ENCODE measurements at places on chromosomes 7 and 10.
A peak's percentile ranks its signal among the peaks of the same experiment; 100 is the strongest.

- DNase-seq, result no peak
These were observed 120.7 kb upstream of the EEPD1 start for GRCh38 chr7:36032361-36032818.

DNA sequence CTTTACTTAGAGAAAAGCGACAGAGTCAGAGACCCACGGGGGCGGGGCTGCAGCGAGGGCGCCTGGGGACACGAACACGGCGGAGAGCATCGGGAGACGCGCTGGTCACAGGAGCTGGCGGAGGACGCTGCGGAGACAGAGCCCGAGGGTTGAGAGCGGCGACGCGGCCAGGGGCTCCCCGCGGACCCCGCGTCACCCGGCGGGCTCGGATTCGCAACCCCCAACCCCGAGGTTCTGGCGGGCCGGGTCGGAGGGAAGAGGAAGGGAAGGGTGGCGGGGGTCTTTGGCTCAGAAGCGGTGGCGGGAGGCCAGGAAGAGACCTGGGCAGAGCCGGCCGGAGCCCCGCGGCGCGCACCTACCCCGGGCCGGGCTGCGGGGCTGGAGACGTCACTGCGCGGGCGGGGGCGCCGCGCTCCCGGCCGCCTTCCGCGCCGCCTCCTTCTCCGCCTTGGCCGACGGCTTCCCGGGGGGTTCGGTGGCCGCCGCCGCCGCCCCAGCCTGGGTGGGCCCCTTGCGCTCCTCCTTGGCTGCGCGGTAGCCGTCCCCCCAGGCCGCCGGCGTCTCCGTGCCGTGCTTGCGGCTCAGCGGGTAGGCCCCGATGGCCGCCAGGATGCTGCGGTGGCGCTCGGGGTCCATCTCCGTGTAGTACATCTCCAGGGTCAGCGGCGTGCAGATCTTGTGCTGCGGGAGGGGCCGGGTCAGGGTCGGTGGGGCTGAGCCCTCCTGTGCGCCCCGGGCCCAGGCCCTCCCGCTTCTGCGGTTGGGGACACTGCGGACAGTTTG lies 11.1 kb downstream of the CALY start:
- DNase-seq, result no peak

GRCh38 chr7:39733881-39734632 lies 110.7 kb downstream of the RALA start:
- DNase-seq, result peak; percentile 37

DNA sequence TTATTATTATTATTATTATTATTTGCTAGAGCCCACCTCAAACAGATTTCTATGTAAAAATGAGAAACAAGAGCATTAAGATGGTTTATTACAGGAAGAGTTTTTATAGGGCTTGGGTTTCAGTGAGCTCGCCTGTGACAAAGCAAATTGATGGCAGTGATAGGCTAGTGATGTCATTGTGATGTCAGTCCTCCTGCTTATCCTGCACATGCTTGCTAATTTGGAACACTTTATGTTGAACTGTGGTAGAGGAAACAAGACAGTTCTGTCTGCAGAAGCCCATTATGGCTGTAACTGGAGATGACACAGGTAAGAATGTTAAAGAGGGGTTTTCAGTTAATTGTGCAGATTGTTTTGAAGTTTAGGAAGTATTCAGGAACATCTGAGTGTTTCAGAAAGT lies 68.3 kb downstream of the CREM start:
- DNase-seq, result peak; percentile 30

DNA sequence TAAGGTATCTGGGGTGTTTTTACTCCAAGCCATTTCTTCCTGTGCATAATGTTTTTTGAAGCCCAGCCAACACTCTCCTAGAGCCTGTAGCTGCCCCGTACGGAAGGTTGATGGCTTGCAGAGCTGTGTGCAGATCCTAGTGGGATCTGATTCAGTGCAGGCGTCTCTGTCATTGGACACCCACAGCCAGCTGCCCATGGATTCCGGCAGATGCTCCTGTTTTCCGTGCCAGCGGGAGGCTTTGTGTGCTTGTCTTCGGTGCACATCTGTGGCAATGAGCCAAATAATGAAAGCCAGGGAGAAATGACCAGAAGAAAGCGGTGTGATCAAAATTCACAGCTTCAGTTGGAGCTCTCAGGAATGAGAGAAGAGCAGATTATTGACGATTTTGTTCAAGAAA lies 426.4 kb downstream of the TYW1 start:
- peak; percentile 72 for DNase-seq

GRCh38 chr7:122790591-122790990 lies 87.9 kb upstream of the RNF148 start:
- DNase-seq, result no peak

DNA sequence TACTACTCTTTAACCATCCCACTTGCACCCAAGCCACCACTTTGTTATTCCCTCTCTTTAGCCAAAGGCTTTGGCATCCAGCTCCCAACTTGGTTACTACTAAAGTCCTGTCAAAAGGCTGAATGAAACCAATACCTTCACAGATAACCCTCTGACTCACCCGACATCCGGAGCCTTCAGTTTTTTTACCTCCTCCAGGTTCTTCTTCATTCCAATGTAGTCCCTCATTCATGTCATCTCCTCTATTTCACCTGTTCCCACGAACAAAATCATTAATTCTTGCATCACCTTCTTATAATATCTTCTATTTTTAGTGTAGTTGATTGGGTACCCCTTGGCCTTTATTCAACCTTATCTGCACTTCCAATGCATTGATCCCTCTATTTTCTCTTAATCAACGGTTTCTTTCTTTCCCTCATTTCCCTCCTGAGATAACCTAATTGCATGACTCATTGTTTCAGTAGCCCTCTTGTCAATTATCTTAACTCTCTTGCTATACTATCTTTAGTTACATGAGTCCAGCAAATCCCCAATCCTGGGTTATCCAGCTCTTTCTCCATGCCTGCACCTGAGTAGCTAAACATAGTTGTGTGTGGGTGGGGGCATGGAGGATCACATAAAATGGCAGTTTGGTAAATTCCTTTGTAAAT lies 87.2 kb upstream of the COL1A2 start:
- DNase-seq, result no peak

GRCh38 chr10:103820101-103821062 lies 35.0 kb downstream of the SH3PXD2A start:
- peak; percentile 21 for DNase-seq

GRCh38 chr10:124993736-124994451 lies 52.0 kb downstream of the ZRANB1 start:
- DNase-seq, result no peak

- no peak for DNase-seq
These were observed 133.6 kb downstream of the NPY start for GRCh38 chr7:24417526-24418120.

DNA sequence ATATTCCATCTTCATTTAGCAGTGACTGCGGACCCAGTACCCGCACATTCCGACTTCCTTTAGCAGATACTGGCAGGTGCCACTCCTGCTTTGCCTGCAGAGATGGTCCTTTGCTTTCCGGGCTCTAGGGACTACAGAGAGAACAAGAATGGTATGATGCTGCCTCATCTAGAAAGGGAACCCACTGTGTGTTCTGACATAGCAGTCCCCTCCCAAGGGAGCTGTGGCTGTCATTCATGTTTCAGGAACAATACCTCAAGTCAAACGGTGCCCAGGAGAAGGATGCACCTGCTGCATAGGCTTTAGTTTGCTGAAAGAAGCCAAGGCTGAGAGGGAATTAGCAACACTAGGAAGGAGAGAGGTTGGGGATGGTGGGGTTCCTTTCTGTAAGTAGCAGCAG lies 15.9 kb upstream of the TMEM72 start:
- DNase-seq, result no peak

DNA sequence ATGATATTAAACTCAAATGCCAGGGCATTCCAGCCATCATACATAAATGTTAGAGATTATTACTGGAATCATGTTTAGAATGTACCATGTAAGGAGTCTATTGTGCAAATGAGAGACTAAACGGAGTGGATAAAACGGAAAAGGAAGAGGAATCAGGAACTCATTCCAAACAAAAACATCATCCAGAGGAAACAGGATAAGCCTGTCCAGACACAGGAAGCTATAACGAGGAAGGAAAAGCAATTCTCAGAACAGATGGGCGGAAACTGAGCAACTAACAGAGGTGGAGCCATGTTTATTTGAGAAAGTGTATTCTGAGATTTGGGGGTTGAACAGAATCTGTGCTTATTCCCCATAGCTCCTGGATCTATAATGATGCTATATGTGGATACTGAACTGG lies 52.3 kb upstream of the TRIM24 start:
- DNase-seq, result no peak

- no peak for DNase-seq
These were observed 8.0 kb upstream of the ZCCHC24 start for GRCh38 chr10:79453392-79453791.

DNA sequence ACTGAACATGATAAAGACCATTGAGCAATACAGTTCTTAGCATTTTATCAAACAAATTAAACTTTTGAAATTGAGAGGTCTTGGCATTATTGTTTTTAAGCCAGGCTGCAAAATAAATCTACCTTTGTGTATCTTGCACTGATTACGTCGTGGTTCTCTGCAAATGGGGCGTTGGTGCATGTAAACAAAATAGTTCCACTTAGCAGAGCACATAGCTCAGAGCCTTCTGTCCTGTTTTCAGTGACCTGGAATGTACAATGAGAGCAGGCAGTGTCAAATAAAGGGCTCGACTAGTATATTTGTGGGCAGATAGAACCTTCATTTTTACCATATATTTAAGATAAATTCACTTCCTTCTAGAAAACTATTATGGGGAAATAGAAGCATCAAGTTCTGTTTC lies 333.9 kb upstream of the SMIM30 start:
- no peak for DNase-seq

DNA sequence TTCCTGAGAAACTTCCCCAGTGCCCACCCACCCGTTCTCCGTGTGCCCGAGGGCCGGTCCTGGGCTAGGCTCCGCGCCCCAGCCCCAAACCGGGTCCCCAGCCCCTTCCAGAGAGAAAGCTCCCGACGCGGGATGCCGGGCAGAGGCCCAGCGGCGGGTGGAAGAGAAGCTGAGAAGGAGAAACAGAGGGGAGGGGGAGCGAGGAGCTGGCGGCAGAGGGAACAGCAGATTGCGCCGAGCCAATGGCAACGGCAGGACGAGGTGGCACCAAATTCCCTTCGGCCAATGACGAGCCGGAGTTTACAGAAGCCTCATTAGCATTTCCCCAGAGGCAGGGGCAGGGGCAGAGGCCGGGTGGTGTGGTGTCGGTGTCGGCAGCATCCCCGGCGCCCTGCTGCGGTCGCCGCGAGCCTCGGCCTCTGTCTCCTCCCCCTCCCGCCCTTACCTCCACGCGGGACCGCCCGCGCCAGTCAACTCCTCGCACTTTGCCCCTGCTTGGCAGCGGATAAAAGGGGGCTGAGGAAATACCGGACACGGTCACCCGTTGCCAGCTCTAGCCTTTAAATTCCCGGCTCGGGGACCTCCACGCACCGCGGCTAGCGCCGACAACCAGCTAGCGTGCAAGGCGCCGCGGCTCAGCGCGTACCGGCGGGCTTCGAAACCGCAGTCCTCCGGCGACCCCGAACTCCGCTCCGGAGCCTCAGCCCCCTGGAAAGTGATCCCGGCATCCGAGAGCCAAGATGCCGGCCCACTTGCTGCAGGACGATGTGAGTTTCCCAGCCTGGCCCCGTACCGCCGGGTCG lies at the start of gene SCD:
Gene SCD (plus strand): TSS at position 469 of the 803 bp plus-strand sequence. CDS start 272 bp downstream, at position 741.
- DNase-seq, result peak; percentile 98

- no peak for DNase-seq
These were observed 83.7 kb downstream of the DIP2C start for GRCh38 chr10:605632-606325.

- DNase-seq, result no peak
These were observed 130.9 kb downstream of the SEMA3D start for GRCh38 chr7:85055906-85056305.

DNA sequence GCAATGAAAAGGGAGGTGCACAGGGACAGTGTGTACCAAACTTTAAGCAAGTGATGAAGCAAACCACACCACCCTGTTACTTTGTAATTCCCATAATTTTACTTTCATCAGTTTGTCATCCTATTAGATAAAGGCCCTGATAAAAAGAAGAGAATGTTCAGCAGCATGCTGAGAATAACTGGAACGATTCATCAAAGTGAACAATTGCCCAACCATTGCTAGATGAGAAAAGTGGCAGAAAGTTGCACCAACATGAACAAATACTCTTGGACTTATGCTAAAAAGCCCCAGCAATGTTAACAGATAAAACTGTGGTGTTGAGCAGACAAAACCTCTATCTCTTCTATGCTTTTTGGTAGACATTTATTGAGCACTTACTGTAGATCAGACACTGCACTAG lies 75.5 kb upstream of the PCGF5 start:
- DNase-seq, result no peak

- DNase-seq, result peak; percentile 71
These were observed 1222.6 kb upstream of the LRRN3 start for GRCh38 chr7:109868215-109868860.

- peak; percentile 60 for DNase-seq
These were observed 31.7 kb downstream of the GPR22 start for GRCh38 chr7:107501593-107501992.

DNA sequence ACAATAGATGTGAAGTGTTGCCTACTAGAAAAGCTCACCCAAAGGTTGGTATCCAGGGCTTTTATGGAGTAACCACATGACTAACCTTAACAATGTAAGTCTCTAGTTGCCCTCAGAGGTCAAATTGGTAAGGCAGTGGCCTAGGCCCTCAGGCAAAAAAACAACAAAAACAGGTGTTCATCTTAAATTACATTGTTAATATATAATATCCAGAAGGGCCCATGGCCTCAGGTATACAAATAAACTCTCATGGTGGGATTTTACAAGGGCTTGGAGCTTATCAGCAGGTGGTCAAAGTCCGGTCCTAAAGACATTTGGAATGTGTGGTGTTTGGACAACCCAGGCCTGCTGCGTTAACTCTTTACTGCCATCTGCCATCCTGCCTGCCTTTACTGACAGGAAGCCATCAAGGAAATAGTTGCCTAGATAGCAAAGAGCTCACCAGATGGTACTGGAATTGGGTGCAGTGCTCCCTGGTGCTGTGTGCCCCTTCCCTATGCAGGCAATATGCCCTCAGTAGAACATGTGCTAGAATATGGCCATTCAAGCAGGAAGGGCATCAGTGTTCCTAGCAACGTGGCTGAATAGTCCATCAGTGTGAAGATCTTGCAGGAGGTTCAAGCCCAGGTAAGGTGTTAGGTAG lies 36.2 kb downstream of the TOMM7 start:
- peak; percentile 51 for DNase-seq

- DNase-seq, result peak; percentile 8
These were observed 26.7 kb downstream of the ZNF277 start for GRCh38 chr7:112233048-112233697.

- DNase-seq, result no peak
These were observed 29.9 kb downstream of the EN2 start for GRCh38 chr7:155487509-155488482.

- no peak for DNase-seq
These were observed 211.9 kb upstream of the GLI3 start for GRCh38 chr7:42448901-42449300.

- DNase-seq, result peak; percentile 75
These were observed 95.1 kb upstream of the DIP2C start for GRCh38 chr10:784403-785088.

Measured in NCI-H82 (cell line).